ENCODE measurements at places on chromosomes 4 and X. TPM values are rescaled to one million over a fixed set of nuclear protein-coding genes. Genes with fewer than 3 reads are reported as not detected.

DNA sequence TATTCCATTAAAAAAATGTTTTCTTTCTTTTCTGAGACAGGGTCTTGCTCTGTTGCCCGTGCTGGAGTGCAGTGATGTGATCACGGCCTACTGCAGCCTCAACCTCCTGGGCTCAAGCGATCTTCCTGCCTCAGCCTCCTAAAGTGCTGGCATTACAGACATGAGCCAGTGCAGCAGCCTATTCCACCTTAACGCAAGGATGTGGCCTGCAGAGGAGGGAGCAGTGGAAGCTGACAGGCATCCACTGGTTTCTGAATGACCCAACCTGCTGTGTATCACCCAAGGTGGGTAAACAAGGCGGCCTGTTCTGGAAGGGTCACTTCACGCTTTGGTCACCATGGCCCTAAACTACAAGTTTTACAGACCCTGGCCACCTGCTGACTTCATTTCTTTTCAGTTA is 60.8 kb downstream of the ACOX3 start:
- no peak for DNase-seq

DNA sequence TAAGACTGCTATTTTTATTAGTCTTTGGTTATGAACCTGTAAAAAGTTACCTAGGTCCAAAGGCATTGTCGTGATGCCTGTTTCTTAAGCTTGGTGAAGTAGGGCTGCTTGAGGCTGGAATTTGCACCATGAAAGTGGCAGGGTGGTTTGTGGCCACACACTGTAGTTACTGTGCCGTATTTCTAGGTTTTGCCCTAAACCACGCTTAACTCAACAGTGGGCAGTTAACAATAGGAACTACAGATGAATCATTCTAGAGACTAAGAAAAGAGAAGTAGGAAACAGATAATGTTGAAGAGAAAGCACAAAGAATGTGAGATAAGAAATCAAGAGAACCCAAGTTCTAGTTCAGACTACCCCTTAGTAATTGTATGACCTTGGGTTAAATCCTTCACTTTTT is 11.5 kb downstream of the ETNPPL start:
- DNase-seq = no peak

DNA sequence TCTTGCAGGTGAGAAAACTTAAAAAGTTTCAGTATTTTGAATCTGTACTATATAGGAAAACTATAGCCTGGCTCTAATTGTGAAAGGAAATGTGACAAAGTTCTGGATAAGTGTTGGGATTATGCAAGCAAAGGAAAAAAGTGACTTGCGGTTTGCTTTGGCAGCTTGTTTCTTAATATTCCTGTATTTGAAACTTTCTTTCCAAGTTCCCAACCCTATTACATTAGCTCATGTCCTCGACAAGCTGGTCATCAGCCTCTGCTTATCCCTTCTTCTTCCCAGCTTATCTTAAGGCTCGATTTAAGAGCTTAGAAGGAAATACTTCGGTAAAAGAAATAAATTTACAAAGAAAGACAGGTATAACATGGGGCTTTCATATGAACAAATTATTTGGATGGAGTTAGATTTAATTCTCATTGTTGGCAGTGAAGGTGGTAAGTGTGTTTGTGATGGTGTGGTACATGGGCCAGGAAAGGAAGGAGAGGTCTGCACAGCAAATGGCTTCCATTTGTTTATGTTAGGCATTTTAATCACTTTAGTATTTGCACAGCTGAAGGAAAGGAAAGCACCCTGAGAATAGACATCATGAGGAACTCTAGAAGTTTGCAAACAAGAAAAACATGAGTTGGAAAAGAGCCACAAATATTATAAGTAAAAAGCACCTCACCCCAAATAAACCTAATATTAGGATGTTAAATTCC is 5.1 kb upstream of the MYOZ2 start:
- DNase-seq = no peak

DNA sequence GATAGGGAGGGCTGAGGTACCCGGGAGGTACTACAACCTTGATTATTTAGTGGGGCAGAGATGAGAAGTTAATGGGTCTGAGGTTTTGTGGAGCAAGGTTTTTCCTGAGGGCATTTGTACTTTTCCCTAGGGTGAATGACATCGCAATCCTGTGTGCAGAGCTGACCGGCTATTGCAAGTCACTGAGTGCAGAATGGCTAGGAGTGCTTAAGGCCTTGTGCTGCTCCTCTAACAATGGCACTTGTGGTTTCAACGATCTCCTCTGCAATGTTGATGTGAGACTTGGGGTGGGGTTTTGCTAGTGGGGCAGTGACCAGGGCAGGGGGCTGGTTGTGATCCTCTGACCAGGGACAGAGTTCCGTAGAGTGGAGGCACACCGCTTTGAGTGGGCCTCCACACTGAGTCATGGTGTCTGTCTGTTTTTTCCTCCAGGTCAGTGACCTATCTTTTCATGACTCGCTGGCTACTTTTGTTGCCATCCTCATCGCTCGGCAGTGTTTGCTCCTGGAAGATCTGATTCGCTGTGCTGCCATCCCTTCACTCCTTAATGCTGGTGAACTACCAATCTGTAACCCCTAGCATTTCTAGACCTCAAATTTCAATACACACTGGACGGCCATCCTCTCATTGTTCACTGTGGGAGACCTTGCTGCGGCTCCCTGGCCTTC is 9.9 kb downstream of the MED12 start:
- DNase-seq = peak; percentile 14

DNA sequence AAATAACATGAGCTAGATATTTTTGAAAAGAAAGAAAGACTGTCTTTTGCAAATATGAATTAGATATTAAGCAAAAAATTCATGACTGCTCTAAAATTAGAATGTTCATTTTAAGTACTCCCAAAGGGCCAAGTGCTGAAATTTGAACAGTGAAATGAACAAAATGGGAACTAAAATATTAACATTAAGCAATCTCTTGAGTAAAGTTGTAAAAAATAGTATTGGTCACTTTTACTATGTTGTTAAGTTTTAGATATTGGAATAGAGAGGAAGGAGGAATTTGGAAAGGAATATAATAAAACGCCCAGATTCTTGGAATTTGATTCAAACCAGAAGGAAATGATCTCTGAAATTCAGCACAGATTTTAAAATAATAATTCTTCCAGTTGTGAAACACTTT is 125.9 kb upstream of the ANK2 start:
- no peak for DNase-seq

DNA sequence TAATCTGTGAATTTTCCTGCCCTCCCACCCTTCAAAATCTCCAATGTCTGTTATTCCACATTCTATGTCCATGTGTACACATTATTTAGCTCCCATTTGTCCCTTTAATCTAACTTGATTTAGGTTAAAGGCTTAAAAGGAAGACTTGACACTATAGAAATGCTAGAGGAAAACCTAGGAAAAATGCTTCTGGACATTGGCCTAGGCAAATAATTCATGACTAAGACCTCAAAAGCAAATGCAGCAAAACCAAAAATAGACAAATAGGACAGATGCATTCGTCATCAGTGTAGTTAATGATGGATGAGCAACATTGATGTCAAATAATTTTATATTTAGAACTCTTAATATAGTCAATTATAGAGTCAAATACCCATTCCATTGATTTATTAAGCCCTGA is 36.9 kb downstream of the INTU start:
- DNase-seq = no peak

DNA sequence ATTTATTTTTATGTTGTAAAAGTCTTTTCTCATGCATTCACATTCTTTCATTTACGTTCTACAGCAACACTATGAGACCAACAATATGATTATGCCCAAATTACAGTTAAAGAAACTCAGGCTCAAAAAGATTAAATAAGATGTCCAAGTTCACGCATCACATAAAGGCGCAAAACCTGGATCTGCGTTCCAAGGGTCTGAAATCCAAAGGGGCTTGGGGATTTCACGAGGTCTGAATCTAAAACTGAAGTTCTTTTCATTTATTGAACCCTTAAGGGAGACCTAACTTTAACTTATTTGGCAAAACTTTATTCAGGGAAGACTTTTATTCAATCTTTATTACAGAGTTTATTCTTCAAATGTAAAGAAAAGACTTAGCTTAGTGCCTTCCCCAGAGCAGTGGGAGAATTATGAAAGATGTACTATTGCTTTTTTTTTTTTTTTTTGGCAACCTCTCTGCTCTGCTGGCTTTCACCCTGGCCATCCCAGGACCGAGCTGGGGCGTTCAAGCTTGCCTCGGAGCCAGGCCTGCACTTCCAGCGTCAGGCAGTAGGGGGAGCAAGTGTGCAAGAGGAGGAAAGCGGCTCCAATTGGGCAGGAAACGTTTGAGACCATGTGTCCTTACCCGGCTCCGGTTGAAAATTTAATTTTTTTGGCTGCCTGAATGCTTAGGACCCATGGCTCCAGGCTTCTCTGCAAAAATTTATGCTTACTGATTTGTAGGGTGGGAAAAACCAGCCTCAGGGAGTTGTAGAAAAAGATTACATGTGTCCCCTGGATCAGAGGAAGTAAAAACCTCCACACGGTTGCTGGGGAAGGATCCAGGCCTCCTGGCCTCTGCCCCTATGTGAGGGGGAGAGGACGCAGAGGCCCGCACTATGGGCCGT is 344.3 kb upstream of the KLF3 start:
- DNase-seq = peak; percentile 85

DNA sequence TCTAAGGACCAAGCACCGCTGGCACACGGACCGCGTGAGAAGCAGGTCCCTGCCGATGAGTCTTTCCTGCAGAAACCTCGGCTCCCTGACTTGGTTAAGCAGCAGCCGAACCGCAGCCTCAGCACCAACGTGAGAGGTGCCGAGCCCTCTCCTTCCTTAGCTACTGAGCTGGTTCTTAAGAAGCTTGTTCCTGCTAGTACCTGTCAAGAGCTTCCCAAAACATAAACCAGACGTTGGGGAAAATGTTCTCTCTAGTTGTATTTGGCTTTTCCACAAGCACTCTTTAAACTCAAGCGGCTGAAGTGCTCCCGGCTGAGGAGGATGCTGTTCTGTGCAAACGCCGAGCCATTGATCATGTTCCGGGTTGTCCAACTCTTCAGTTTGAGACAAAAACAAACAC is 29.3 kb upstream of the TLR3 start:
- DNase-seq = no peak

GRCh38 chr4:114284629-114285028 is 305.2 kb upstream of the ARSJ start:
- DNase-seq = no peak

DNA sequence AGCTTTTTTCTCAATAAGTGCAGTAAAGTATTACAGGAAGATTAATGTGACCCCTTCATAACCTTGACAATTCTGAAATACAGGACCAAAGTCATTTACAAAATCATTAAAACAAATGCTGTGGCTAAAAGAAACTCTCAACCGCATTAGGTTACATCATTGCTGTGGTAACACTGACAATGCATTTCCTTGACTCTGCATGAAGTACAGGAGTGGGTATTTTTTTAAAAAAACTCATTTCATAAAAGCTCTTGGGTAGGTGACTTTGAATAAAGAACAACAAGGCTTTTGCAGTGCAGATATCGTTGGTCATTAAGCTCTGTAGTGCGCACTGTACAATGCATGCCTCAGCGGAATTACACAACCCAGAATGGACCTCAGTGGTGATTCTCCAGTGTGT is 23.4 kb upstream of the XK start:
- no peak for DNase-seq

DNA sequence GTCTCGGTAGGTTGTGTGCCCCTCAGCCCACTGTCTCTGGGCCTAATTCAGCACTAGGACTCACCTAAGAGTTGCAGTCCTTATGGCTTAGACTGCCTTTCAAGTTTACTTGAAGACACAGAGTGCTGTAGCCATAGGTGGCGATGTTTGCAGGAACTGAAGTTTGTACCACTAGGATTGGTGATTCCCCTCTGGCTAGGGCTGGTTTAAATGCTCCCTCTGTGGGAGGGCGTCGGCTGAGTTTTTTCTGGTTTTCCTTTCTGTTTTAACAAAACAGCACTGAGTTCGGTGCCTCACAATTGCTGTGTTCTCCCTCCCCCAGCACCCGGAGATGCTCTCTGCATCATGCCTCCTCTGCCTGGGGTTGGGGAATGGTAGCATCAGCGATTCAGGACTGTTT is 480.9 kb downstream of the PCDH11X start:
- DNase-seq = no peak

DNA sequence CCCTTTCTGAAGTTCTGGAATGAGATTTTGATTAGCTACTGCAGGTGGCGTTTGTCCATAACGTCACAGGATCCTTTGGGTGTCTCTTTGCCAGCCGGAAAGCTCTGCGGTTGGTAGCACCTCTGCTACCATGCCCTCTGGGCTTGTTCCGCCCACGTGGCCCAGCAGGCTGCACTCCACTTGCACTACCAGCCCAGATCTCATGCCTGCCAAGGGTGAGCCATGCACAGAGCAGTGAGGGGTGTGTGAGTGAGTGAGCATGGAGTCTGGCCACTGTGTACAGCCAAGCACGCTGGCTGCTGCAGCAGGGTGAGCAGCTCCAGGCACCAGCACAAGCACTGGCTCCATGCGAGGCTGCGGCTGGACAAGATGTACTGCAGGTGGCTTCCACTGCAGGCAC is 6.6 kb upstream of the HNRNPD start:
- no peak for DNase-seq

DNA sequence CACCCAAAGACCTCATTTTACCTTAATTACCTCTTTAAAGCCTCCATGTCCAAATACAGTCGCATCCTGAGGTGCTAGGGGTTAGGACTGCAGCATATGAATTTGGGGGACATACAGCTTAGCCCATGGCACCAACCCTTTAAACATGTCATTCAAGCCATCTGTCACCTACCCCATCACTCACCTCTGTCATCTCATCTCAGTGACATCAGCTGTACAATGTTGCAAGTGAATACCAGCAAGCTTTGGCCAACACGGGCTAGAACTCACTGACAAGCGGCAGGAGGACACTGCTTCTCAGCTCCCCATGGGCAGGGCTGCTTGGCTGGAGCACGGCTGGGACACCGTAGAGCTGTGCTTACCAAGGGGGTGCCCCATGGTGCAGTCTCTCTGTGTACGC is 107.5 kb downstream of the STK32B start:
- peak; percentile 10 for DNase-seq

- DNase-seq = no peak
Observed at GRCh38 chr4:30605616-30606190, 114.5 kb upstream of the PCDH7 start.

DNA sequence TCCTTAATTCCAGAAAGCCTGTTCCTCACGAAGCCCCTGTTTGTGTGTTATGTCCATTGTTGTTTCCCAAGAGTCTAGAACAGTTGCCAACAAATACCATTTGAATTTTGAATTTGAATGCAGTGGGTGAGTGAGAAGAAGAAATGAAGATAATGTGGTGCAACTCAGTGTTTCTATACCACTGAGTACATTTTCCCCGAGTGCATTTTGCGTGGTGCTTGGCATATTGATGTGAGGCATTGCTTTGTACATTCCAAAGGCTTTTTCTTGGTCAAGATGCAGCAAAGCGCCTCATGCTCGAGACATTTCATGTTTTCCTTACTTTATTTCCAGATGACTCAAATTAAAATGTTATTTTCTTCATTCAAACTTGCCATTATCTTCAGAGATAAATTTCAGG is 253.1 kb upstream of the RPS6KA3 start:
- no peak for DNase-seq

- DNase-seq = no peak
Observed at GRCh38 chr4:174999407-174999806, 81.2 kb downstream of the ADAM29 start.

GRCh38 chr4:41746440-41747229 is 1.9 kb downstream of the PHOX2B start:
- no peak for DNase-seq

The ARHGEF38 gene
- not detected for polyA plus RNA-seq

The BMPR1B gene
- 7.3 TPM for polyA plus RNA-seq

The NHS gene
- polyA plus RNA-seq = 3.6 TPM

The TLR2 gene
- polyA plus RNA-seq = not detected

The CPLX1 gene
- 0.22 TPM for polyA plus RNA-seq

The ATP2B3 gene
- polyA plus RNA-seq = 0.21 TPM

The FOXP3 gene
- polyA plus RNA-seq = 0.13 TPM

The RBM47 gene
- 41.5 TPM for polyA plus RNA-seq

The ADH1C gene
- polyA plus RNA-seq = not detected

The AGTR2 gene
- polyA plus RNA-seq = not detected

The ZCCHC12 gene
- polyA plus RNA-seq = 0.05 TPM

The PAGE5 gene
- not detected for polyA plus RNA-seq

Data from A549 (cell line).